GM23338 (cell line): ENCODE measurements at places on chromosomes 11 and 22.

- DNase-seq: no peak
Measured at GRCh38 chr11:88411265-88411664, 73.7 kb upstream of the CTSC start.

DNA sequence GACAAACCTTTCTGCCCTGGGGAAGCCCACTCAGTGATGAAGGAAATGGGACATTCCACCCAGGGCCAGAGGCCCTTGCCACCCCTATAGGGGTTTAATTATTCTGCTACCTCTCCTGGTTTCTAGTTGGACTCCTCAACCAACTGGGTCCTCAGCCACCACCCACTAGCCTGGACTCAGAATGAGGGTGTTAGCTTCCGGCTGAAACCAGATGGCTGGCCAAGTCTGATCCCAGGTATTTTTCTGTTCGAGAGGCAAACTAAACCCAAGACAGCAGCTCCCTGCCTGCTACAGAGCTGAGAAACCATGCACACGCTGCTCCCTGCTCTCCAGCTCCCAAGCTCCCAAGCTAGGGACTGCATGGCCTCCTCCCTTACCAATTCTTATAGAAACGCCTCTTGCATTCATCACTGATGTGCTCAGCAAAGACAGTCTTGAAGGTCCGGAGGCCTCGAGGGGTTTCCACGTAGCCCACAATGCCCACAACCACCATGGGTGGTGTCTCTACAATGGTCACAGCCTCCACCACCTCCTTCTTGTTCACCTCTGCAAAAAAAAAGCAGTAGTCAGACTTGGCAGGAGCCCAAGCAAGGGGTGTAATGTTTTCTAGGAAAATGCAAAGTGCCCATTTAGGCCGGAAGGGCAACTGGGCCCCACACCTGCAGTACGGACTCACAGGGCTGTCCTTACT lies 2.2 kb downstream of the RPL3 start:
- DNase-seq: no peak

DNA sequence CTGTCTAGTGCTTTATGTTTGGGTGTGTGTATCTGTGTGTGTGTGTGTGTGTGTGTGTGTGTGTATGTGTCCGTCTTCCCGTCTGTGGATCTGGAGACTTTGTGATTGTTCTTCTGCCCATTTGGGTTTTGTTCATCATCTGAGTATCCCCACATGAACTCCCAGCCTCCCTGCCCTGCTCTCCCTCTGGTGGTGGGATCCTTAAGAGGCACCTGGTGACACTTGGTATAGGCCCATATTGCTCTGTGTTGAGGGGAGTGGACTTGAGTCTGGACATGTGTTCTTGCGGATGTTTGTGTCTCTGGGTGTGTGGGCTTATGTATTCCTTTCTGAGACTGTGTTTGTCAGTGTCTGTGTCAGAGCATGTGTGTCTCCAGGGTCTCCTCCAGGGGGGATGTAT lies 15.3 kb downstream of the RCOR2 start:
- DNase-seq: peak; percentile 64

GRCh38 chr11:19962801-19963175 lies 197.5 kb downstream of the DBX1 start:
- no peak for DNase-seq

DNA sequence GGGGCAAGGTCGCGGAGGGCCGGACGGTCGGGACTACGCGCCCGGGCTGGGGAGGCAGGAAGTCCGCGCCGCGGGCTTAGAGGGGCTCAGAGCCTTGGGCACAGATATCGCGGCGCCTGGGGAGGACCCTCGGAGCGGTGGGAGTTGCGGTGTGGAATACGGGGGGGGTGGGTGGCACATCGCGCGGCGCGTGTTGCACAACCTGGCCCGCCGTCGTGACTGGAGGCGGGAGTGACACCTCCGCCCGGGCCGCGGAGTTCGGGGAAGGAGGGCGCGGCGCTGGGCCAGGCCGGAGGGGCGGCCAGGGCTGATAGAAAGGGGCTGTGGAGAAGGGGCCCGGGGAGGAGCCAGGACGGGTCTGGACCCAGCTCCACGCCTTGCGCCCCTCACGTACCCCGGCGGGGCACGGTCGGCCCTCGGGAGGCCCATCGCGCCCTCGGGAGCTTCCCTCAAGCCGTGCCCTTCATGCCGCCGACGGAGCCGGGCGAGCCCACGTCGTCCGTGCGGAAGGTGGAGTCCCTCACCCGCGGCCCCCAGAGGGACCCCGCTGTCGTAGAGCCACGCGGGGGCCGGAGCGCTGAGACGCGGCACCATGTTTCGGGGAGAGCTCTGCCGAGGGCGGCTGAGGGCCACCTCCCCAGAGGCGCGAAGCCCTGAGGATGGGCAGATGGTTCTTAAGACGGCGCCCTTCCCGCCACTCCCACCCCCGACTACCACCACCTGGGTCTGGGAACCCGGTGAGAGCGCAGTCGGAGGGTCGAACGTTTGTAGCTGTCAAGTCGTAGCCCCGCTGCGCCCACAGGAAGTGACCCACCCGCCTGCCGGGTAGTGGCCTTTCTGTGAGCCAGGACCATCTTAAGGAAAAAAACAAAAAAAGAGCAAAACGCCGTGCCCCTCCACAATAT lies 729 bp downstream of the IL17RA start:
- DNase-seq: peak; percentile 46

- DNase-seq: no peak
Measured at GRCh38 chr11:82047200-82047599, 686.5 kb downstream of the FAM181B start.

GRCh38 chr11:6472934-6473333 lies 807 bp downstream of the TRIM3 start:
- DNase-seq: peak; percentile 8
